Stimulated activated CD8-positive, alpha-beta memory T cell treated with anti-CD3 and anti-CD28 coated beads, Interleukin-12 subunit alpha, Interleukin-12 subunit beta, amount 100 ng/mL, for 1 hour (primary cell): ENCODE measurements at places on chromosomes 4 and X.

- DNase-seq, result no peak
Observed at GRCh38 chr4:174358829-174359228, 75.1 kb downstream of the CEP44 start.

DNA sequence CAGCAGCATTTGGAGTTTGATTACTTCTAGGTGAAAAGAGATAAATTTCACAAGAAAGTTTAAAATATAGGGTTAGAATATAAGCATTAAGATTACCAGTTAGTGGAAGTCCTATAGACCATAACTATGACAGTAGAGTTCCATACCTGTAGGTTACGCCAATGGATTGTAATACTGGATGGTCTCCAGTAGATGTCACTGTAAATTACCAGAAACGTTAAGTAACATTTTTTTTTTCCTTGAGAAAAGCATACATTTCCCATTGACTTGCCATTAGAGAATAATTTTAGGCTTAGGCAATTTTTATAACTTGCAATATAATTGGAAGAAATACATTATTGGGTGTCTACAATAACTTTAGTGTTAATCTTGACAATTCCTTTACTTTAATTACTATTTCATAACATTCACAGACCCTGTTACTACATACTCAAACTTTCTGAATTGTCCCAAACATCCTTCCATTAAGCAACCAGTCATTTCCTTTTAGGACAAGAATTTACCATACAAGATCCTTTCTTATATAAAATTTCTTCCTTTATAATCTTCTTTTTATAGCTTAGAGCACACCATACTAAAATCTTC, 304.1 kb upstream of the TECRL start:
- no peak for DNase-seq

- no peak for DNase-seq
Observed at GRCh38 chr4:151263455-151263854, 13.5 kb upstream of the PRSS48 start.

GRCh38 chr4:142211444-142211843, 575.1 kb downstream of the IL15 start:
- DNase-seq, result no peak
